Panc1 (cell line): ENCODE measurements at places on chromosomes 11 and 22.
A peak's percentile ranks its signal among the peaks of the same experiment; 100 is the strongest.

DNA sequence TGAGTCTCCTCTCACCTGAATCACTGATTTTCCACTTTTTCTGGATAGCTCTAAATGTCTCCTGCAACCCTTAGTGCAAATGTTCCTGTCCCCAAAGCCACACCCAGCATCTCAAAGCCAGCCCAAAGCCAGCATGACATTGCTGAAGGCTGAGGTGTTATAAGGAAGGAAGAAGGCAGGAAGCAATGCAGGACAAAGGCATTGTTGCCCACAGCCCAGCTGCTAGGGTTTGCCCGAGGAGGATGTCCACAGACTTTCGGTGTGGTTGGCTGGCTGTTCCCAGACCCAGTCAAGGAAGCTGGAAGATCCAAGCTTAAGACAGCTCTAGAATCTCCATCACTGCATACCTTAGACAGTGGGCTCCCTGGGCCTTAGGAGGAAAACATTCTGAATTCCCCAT, 23.5 kb downstream of the CHST1 start:
- DNase-seq: no peak
- H3K27ac ChIP-seq: no peak overlapping the region
- H3K36me3 ChIP-seq: no peaks in the 10 kb centered on the region
- peaks cover 26% of the 10 kb centered on the region for H3K27me3 ChIP-seq

GRCh38 chr11:125020342-125020741, 42.8 kb upstream of the SLC37A2 start:
- no peak overlapping the region for H3K27ac ChIP-seq
- no peak for DNase-seq
- H3K36me3 ChIP-seq: no peaks in the 10 kb centered on the region
- H3K4me3 ChIP-seq: no peak overlapping the region

DNA sequence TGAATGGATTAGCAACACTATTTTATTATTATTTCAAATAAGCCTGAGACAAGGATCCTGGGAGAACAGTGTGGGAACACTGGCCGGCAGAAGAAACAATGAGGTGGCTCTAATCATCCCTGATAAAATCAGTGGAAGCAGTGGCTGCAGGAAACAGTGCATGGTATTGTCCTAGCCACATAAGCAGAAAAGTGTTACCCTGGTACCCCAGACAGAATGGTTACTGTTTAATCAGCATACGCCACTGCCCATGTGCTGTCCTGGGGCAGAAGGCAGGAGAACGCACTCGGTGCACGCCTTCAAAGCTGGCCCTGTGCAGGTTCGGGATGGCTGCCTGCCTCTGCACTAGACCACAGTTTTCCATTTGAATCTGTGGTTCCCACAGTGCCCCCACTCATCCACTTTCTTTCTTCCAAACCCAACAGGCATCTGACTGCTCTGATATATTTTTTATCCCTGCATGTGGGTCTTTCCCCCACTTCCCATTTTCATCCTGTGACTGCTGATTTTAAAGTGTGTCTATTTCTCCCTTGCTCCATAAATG, 25.7 kb downstream of the OPCML start:
- no peaks in the 10 kb centered on the region for H3K4me1 ChIP-seq
- H3K27me3 ChIP-seq: peaks cover 5% of the 10 kb centered on the region
- no peaks in the 10 kb centered on the region for H3K36me3 ChIP-seq
- H3K27ac ChIP-seq: no peak overlapping the region
- no peak for DNase-seq

DNA sequence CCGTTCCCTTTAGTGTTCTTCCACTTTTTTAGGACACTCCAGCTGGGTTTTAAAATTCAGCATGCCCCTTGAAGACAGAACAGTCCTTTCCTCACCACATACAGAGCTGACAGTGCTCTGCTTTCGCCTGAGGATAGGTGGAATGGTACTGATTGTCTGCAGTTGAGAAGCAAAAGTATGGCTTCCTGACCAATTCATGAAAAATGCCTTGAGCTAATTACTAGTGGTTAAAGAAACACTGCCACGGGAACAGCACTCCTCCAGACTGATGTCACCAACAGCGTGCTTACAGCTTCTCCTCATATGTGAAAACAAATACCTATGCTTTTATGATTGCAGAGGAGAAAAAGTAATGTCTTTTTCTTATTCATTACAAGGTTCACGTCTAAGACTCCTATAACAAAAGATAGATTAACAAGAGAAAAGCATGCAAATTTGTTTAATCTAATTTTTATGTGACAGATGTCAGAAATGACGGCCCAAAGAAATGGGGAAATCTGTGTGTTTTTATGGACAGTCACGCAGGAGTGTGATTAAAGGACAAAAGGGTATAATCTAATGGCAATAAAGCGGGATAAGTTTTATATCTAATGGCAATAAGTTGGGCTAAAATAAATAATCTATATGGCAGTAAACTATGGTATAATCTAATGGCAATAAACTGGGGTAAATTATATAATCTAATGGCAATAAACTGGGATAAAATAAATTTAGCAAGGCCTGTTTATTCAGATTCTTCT, 123.4 kb upstream of the ARHGAP42 start:
- H3K4me3 ChIP-seq: no peak overlapping the region
- no peak for DNase-seq
- no peak overlapping the region for H3K27ac ChIP-seq
- H3K4me1 ChIP-seq: no peaks in the 10 kb centered on the region

DNA sequence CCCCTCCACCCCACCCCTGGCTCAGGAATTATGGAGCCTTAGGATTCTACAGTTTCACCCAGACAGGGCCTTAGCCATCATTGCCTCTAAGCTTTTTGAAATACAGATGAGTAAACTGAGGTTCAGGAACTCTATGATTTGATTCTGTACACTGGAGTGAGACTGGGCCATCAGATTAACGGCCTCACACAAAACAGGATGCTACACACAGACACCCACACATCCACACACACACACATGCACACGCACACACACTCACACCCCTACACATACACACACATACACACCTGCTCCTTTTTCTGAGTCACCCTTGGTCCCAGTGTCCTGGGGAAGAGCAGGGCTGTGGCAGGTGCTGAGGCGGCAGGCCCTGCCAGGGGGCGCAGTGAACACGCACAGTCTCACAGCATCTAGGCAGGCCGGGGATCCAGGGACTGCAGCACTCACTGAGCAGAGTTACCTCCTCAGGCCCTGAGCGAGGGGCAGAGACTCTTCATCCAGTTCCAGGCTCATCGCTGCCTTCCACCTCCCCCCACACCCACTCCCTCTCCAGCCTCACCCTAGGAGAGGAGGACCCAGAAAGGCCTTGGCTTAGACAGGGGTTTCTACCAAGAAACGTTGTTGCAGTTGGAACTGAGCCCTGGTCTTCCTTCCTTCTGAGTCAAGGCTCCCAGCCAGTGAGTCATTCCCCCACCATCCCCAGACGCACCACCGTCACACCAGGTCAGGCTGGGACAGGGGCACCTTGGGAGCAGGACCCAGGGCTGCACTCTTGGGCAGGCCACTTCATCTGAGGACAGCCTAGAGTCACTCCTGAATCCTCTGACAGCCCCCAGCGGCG, 89.8 kb upstream of the PARVA start:
- peak overlapping the region; percentile 4; the same call in 1 of the 2 replicates for H3K4me3 ChIP-seq
- H3K27ac ChIP-seq: peak overlapping the region; percentile 76
- no peaks in the 10 kb centered on the region for H3K36me3 ChIP-seq
- peaks cover 43% of the 10 kb centered on the region for H3K4me1 ChIP-seq

GRCh38 chr22:19059481-19060278, 62.5 kb downstream of the DGCR2 start:
- no peak overlapping the region for H3K4me3 ChIP-seq
- H3K36me3 ChIP-seq: no peaks in the 10 kb centered on the region
- no peaks in the 10 kb centered on the region for H3K4me1 ChIP-seq

- no peaks in the 10 kb centered on the region for H3K36me3 ChIP-seq
- no peak overlapping the region for H3K27ac ChIP-seq
- no peak for DNase-seq
These were observed 186.5 kb downstream of the SNX19 start for GRCh38 chr11:130729678-130730300.

DNA sequence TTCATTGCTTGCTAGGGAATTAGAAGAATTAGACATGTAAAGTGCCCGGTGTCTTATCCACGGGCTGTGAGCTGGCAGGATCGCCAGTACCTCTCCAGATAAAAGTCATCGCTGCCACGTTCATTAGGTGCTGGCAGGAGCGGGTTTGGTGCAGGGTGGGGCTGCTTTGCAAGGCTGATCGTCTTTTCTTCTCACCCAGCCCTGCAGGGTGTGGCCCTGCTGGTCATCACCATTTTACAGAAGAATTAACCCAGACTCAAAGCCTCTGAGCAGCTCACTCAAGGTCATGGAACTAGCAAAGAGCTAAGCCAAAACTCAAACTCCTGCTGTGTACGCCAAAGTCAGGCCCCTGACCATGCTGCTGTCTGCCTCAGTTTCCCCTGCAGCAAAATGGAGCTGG, 6.1 kb upstream of the FGF4 start:
- no peak overlapping the region for H3K27ac ChIP-seq
- H3K4me3 ChIP-seq: no peak overlapping the region
- H3K36me3 ChIP-seq: no peaks in the 10 kb centered on the region
- no peaks in the 10 kb centered on the region for H3K4me1 ChIP-seq
- no peak for DNase-seq
- peaks cover 5% of the 10 kb centered on the region for H3K27me3 ChIP-seq
